ENCODE measurements at places on chromosomes 7 and 10.

DNA sequence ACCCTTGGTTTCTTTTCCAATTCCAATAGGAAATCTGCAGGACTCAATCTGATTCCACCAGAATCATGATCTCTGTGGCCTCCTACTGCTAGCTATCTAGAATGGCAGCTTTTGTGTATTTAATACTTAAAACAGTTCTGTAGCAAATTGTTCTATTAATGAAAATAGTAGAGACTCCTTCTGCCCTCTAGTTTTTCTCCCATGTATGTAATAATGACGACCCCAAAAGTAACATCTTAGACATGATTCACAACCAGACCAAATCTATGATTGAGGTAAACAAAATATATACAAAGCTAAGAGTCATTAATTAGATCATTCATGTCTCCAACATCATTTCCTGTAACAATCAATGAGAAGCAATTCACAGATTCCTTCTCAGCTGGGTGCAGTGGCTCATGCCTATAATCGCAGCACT lies 259.1 kb upstream of the MKLN1 start:
- no peak for DNase-seq

DNA sequence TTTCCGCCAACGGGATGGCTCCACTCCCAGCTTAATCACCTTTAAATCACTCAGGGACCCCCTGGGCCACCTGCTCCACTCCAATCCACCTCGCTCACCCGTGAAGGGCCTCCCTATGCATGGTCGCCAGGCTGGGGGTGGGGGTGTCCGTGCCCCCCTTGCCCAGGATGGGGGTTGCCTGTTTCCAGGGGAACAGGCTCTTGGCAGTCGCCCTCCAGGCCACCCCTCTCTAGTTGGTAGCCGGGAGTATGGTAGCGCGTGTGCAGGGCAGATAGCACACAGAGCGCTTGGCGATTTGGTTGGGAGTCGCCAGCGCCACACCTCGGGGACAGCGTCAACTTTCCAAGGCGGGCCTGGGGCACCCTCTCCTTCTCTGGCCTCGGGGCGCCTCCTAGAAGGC lies 134.9 kb upstream of the ZNF92 start:
- DNase-seq, result no peak

DNA sequence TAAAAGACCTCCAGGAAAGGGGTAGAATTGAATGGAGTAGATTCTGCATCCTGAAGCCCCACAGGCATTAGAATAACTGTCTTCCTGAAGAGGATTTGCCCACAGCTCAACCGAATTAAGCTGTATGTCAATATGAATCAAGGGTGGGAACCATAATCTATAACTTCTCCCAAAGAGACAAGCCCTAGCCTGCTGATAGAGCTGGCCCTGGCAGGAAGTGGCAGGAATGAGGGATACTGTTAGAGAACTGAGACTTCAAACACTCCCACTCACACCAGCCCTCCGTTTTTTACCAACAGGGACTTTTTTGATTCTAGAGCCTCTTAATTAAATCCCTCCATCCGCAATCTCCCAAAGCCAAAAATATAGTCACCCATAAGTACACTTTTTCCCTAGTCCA lies 12.2 kb upstream of the DUSP5 start:
- DNase-seq, result no peak

DNA sequence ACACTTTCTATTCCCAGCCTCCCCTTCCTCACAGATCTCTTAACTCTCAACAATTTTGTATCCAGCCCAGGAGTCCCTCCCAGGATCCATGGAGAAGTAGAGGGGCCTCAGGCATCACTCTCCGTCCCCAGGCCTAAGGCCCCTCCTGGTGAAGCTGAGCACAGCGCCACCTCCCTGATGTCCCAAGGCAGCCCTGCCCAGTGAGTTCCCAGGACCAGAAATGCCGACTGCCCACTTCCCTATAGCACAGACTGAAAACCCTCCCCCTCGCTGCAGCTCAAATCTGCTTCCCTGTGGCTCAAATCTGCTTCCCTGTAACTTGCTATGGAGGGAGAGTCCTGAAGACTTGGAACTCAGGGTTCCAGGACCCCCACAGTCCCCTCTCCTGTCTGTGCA lies 35.6 kb downstream of the YKT6 start:
- no peak for DNase-seq
